Stimulated activated CD8-positive, alpha-beta memory T cell treated with anti-CD3 and anti-CD28 coated beads, Interleukin-2, amount 100 ng/mL, for 48 hours (primary cell): ENCODE measurements at places on chromosomes 1 and 21.

GRCh38 chr1:11990303-11991032 is 10.2 kb downstream of the MFN2 start:
- DNase-seq: no peak

DNA sequence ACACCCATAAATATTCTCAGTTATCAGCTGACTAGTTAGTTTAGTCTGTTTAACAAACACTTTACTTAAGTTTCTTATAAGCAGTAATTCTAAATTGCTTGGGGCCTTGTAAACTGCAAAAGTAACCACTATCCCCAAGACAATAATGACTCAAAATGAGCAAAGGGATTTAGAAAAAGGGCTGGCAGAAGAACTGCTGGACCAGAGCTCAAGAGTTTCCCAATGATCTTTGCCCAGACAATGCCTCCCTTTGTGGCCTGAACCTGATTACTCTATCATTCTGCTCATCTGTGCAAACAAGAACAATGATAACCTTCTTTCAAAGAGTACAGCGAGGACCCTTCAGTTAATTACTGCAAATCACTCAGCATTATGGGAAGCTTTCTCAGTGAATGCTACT is 123.5 kb downstream of the TIAM1 start:
- no peak for DNase-seq

GRCh38 chr21:42619841-42620240 is 33.6 kb upstream of the PDE9A start:
- DNase-seq: no peak

DNA sequence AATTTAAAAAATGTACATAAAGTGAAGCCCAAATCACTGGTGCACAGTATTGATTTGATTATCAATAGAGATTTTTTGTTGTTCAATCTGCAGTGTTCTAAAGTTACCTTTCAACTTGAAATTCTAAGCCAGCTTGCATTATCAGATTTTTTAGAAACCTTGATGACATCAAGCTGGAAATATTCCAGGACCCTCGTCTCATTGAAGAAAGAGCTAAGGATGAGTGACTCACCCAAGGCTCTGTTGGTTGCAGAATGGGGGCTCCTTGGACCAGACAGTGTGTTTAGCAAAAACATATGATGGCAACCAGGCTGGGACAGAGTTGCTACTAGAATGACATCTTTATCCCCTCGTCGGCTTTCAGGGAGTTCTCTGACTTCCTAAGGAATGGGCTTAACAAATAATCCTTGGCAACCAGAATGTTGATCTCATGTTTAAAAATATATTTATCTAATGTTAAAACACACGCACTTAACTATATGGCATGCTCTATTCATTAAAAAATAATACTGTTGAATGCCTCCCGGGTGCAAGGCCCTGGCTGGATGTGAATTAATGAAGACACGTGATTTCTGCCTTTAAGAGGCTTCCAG is 79.7 kb downstream of the RUNX3 start:
- no peak for DNase-seq

- no peak for DNase-seq
Measured at GRCh38 chr1:77413541-77414335, 131.9 kb downstream of the AK5 start.

GRCh38 chr1:214318356-214318755 is 37.4 kb downstream of the SMYD2 start:
- DNase-seq: no peak

GRCh38 chr1:43936431-43937151 is 3.0 kb downstream of the ARTN start:
- no peak for DNase-seq

DNA sequence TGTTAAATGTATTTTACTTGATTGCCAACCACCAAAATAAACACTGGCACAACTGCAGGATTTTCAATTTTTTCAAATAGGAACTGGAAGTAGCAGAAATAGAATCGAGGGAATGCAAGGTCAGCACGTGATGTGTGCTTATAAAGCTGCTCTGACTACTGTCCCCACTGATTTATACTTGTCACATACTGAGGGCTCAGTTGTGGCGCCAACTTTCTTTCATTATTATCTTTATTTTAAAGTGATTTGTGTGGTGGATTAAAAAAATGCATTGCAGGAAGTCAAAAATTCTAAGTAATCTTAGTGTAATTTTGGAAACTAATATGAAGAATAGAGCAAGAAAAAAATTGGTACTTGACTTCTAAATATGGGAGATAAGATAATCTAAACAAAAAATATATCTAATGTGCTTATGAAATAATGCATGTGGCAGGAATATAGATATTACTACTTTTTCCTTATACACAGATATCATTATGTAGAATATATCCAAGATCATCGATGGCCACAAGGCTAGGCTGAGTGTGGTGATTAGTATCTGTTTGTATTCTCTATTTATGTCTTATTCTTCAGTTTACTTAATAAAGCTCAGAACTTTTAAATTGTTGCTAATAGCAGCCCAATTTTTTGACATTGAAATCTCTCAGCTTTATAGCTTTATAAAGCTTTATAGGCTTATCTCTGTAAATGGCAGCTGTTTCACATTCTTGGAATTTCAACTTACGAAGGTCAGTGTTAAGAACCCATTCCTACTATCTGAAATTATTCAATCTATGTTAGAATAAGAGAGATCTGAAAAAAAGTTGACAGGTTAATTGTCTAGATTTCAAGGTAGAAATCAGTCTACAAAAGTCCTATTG is 404.5 kb upstream of the ADAMTS5 start:
- no peak for DNase-seq

DNA sequence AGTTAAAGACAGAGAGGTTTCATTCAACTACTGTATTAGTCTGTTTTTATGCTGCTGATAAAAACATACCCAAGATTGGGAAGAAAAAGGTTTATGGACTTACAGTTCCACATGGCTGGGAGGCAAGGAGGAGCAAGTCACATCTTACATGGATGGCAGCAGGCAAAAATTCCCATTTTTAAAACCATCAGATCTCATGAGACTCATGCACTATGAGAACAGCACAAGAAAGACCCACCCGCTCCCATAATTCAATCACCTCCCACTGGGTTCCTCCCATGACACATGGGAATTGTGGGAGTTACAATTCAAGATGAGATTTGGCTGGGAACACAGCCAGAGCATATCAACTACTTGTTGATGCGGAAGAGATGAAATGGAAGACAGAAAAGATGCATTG is 9.2 kb downstream of the GPR161 start:
- DNase-seq: no peak

DNA sequence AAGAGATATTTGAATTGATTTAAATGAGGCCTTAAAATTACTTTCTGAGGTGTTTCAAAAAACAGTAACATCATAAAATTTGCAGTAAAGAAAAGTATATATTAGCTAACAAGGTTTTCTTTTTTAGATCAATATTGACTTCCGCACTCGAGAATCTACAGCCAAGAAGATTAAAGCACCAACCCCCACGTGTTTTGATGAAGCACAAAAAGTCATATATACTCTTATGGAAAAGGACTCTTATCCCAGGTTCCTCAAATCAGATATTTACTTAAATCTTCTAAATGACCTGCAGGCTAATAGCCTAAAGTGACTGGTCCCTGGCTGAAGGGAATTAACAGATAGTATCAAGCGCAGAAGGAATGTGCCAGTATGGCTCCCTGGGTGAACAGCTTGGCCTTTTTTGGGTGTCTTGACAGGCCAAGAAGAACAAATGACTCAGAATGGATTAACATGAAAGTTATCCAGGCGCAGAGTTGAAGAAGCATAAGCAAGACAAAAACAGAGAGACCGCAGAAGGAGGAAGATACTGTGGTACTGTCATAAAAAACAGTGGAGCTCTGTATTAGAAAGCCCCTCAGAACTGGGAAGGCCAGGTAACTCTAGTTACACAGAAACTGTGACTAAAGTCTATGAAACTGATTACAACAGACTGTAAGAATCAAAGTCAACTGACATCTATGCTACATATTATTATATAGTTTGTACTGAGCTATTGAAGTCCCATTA is 3.6 kb downstream of the RGS1 start:
- no peak for DNase-seq

- DNase-seq: no peak
Measured at GRCh38 chr1:93814059-93814794, 64.8 kb downstream of the DNTTIP2 start.
